ENCODE measurements at places on chromosomes 3 and 15.

DNA sequence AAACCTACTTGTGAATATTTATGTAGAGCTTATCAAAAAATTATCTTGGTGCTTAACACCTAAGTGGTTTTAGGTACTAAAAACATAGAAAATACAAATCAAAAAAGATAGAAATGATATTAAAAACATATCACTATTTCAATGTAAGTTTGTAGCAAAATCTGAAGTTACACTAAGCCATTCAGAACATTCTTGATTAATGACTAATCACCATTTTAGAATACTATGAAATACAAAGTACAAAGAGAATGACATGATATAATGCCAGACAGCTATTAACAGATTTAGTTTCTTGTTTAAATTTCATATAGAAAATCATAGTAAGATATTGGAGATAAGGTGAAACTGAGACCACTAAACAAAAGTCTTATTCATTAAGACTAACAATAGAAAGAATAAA is 169.7 kb upstream of the AGTR1 start:
- no peak for DNase-seq

DNA sequence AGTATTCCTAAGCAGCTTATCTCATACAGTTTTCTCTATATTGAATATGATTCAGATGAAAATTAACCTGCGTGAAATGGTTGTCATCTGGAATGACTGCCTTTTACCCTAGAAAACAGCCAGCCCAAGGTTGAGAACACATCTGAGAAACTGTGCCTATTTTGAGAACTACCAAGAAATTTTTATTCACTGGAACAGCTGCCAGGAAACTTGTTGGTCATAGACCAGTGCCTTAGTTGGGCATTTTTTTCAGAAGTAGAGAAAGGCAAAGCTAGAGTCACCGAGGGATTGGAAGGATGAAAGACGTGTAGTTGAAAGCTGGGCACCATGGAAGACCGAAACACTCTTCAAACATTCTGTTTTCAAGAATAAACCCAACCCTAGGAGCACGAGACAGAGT is 277.1 kb downstream of the LPP start:
- DNase-seq, result no peak

DNA sequence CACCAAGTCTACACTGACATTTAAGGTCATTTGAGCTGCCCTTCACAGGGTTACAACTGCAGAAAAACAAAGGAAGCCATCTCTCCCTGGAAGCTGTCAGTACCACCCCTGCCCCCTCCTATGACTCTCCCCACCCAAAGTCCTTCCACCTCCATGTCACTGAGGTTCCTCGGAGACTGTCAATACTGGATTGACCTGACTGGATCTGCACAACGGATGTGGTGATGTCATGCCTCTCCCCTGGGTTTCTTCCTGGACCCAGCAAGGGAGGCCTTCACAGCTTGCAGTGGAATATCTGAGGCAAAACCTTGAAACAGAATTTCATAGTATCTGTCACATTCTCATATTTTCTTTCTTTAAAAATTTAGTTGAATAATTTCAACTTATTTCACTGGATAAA is 153.5 kb downstream of the CLSTN2 start:
- no peak for DNase-seq

- no peak for DNase-seq
Measured at GRCh38 chr15:45328663-45329062, 49.7 kb downstream of the GATM start.

GRCh38 chr15:95440712-95441111 is 889.8 kb upstream of the NR2F2 start:
- DNase-seq, result no peak

DNA sequence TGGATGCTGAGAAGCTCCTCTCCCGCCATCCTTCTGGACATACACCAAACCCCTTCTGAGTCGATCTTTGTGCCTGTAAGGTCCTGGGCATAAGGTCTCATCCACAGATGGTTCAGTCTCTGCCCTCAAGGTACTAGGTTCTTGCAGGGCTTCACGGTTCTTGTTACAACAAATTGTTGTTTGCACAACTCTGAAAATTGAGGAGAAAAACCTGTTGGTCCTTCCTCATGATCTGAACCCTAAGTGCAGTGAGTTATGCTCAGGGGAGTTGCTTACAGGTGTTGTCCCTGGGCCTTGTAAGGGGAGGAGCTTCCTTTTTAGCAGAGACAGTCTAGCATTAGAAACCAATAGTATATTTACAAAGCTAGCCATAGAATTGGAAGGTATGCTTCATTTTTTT is 15.7 kb downstream of the CDCP1 start:
- no peak for DNase-seq

DNA sequence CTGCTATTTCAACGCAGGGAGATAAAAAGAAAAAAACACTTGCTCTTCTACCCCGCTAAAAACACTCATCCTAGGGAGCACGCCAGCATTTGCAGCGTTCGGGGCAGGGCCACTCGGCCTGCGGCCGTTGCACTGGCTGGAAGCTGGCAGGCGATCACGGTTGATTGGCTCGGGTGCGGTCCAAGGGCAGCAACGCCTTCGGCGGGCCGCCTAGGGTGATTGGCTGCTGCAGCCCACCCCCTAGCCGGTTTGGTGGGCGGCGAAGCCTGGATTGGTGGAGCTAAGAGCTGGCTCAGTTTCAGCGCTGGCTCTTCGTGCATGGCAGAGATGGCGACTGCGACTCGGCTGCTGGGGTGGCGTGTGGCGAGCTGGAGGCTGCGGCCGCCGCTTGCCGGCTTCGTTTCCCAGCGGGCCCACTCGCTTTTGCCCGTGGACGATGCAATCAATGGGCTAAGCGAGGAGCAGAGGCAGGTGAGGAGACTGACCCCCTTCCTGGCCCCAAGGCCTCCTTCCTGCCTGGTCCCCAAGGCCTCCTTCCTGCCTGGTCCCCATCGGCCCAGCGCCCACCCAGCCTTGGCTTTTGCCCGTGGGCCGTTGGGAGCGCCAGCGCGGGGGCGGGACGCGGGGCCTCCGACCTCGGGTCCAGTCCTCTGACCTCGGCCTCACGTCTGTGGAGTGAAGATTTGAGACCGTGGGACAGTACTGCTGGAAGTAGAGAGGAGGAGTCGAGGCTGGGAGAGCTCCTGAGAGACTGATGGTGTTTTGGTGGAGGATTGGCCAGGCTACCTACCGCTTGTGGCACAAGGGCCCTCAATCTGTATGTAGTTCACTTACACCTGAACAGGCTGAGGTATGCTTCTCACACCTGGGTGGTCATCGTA is at the start of gene IVD:
IVD (plus strand) TSS at position 295 of the 881 bp plus-strand sequence; CDS start at position 328, 33 bp downstream.
- peak; percentile 47 for DNase-seq

GRCh38 chr3:114542359-114542758 is 248.5 kb downstream of the TIGIT start:
- DNase-seq, result no peak

GRCh38 chr15:35167675-35168074 is 82.6 kb upstream of the NANOGP8 start:
- no peak for DNase-seq

- DNase-seq, result no peak
Measured at GRCh38 chr3:9852528-9852927, 8.7 kb upstream of the RPUSD3 start.

- no peak for DNase-seq
Measured at GRCh38 chr3:151062611-151063010, 22.9 kb upstream of the MED12L start.

- DNase-seq, result no peak
Measured at GRCh38 chr3:1775321-1775720, 323.3 kb upstream of the CNTN4 start.

DNA sequence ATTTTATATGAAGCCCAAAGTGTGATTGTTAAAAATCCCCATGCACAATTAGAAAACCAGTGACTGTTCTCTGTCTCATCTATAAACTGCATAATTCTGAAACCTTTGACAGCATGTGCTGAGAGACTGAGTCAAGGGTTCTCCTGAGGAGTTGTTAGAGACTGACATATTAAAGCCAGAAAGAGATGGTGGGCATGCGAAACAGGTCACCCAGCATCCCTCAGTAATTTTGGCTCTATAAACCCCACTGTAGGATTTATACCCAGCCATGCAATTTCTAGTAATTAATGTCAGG is 3.6 kb downstream of the VGLL3 start:
- no peak for DNase-seq

GRCh38 chr3:142106548-142106947 is 42.8 kb downstream of the TFDP2 start:
- DNase-seq, result no peak

- DNase-seq, result no peak
Measured at GRCh38 chr3:114884213-114884923, 262.7 kb downstream of the ZBTB20 start.

DNA sequence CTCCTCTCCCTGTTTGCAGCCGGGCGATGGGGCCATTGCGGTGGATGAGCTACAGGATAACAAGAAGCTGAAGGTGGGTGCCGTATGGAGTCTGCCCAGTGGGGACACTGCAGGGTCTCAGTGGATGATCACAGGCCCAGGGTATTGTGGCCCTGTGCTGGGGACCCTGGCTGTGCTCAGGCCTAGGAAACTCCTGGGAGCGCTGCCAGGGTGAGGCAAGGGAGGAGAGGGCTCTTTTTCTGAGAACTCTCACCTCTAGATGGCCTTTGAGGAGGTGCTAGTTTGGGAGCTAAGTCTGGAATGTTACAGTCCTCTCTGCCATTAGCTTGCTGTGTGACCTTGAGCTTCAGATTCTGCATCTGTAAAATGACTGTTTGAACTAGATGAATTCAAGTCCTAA is 16.4 kb downstream of the SLC24A1 start:
- no peak for DNase-seq

DNA sequence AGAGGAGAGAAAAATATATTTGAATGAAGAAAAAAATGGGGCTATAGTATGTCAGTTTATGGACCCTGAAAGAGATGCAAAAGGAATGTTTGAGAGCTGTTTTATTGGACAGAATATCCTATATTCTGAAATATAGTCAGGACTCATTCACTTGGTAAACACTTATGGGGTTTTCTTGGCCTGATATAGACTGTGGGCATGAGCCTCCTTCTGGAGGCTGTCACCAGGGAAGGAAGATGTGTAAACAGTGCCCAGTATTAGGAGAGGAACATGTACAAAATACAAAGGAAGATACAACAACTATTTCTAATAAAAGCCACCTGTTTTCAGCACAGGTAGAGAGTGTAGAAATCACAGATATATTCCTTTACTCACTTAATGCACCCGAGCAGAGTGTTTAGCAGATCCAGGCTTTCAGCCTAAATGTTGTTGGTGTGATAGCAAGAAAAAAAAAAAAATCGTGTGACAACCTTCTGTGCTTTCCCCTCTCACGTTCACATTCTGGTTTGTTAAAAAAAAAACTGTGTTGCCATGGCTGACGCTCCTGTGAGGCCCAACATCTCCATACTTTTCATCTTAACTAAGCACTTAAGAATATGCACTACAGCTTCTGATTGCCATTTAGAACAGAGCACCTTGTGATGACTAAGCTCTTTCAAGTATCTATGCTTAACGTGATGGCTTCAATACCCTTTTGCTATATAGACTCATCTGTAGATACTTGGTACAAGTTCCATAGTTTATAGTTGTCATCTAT is 134.1 kb downstream of the MBNL1 start:
- no peak for DNase-seq

DNA sequence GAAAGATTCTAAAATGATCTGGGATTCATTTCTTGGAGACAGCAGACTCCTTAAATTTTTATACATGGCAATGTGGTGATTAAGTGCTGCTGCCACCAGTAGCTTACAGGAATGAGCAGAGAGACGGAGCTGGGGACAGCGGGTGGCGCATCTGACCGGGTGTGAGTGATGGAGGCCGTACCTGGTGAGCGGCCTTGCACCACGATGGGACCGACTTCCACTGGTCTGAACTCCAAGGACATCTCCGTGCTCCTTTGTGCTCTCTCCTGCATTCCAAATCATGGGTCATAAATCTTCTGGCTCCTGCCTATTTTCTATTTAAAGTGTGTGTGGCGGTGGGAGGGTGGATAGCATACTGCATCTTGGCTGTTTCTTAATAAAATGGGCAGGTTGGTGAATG is 262.6 kb downstream of the ABHD5 start:
- DNase-seq, result no peak

GRCh38 chr3:126854666-126855065 is 128.2 kb upstream of the PLXNA1 start:
- no peak for DNase-seq

DNA sequence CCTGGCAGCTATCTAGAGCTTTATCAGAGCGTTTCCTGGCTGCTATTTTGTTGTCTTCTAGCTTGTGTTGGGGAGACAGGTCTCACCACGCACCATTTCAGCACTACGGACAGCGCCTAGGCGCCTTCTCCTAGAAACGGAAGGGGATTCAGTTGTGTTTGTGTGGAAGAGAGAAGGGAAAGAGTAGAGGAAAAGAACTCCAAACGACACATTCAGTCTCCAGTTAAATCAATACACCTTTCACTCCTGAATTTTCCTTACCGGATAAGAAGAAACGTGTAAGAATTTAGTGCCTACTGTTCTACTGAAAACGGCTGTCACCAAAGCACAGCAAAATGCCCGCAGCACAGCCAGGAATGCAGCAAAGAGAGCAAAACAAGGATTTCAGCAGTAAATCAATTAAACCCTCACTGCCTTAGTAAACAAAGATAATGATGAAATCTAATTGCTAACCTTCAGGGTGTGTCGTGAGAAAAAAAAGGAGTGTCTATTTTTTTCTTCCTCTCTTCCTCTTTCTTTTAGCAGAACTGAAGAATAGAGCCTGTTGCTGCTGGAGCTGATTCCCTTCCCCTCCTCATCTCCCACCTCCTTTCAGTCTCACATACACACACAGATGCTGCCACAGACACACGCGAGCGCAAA is 412 bp upstream of the CTXN2 start:
- DNase-seq, result no peak

GRCh38 chr3:108818404-108818803 is 4.2 kb upstream of the TRAT1 start:
- DNase-seq, result no peak

DNA sequence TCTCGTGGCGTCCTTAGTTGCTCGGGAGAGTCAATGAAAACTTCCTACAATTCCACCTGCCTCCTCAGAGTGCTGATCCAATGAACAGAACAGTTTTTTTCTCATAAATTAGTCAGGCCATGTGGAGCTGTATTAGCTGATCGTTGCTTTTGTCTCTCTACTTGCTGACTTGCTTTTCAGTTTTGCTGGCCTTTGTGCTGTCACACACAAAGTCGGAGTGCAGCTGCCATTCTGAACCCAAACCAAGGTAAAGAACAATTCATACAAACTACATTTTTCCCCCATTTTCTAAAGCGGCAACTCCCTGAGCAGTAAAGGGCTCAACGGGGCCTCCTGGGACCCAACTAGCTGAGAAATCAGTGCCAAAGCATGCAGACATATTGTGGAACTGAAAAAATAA is 43.1 kb downstream of the MEIS2 start:
- DNase-seq, result no peak

DNA sequence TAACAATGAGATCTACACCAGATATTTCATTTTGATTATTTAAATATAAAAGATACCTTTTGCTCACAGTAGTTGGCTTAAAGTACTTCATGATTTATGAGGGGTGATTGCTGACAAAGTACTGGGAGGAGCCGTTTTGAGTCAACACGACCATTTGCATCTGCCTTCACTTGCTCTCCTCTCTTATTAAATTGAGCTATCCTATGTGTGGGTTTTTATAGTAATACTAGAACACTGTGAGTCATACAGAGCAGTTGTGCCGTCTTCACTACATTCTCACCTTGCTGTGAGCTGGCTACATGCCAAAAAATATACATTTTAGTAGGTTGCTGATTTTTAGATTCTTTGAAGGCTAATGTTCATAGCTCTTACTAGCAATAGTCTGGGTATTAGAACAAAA is 161.2 kb downstream of the ALCAM start:
- DNase-seq, result no peak
